ENCODE measurements at places on chromosomes 6 and 20.

- no peak for DNase-seq
Observed at GRCh38 chr20:4876301-4876700, 125.0 kb downstream of the SLC23A2 start.

DNA sequence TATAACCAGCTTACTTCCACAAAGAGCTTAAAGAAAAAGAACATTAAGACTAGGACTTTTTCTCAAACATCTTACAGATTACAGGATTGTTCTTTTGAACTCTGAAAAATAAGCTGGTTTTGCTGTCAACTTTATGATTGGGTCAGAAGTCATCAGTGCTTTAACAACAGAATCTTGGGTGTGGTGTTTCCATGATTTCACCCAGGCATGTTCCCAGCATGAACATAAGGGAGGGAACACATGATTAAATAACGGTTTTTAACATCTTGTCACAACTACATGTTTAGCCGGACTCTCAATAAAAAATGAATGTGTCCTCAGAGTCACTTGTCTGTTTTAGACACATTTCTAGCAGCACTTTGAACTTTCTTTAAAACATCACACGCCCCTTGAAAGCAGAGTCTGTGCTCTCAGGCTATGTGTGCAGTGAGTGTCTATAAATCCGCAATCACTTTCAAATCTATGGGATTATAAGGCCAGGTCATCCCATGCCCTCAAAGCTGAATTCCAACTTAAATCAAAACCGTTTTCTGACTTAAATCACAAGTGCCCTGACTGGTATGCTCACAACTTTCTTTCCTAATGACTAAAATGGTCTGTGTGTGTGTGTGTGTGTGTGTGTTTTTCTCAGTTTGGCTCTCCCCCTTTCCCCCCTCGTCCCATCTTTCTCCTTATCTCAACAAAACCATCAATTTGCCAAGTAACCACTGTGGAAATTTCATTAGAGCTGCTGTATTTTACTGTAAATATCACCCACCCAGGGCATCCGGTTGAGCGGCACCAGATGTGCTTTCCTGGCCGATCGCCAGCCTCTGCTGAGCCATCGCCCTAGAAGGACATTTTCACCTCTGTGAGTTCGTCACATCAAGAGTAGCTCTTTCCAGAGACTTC, 216.8 kb upstream of the DTNBP1 start:
- no peak for DNase-seq

GRCh38 chr6:54217018-54217417, 91.2 kb upstream of the TINAG start:
- DNase-seq = no peak

- peak; percentile 61 for DNase-seq
Observed at GRCh38 chr6:24205020-24205492, 79.0 kb downstream of the NRSN1 start.

GRCh38 chr6:20112241-20112640, 100.0 kb downstream of the MBOAT1 start:
- no peak for DNase-seq

DNA sequence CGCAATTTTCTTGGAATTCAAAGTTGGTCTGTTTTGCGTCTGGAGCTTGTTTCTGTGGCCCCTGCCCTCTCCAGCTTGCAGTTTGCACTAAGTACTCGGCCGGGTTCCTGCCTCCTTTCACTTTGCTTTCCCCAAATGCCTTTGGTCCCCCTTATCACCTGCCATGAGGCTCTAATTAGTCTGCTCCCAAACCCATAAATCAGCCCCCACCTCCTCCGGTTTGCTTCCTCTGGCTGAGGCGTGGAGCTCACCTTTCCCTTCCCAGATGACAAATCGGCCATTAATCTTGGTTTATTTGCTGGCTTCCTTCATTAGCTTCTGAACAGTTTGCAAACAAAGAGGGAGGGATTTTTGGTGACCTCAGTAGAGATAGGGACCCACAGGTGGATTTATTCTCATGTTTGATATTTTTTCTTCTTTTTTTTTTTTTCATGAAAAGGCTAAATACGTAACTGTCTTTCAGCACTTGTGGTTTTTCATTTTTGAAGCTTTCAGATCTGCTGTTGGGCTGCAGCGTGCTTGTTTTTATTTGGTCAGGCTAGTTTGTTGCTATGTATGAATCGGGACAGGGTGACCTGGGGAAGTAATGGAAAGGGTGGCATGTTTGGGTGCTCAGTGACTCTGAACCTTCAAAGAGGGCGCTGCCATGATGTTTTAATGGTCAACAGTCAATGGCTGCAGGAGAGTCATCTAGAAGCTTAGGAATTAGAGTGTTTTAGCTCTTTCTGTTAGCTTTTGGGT, 121.7 kb upstream of the JAG1 start:
- DNase-seq = no peak

GRCh38 chr6:146855889-146856288, 257.1 kb downstream of the ADGB start:
- DNase-seq = no peak

DNA sequence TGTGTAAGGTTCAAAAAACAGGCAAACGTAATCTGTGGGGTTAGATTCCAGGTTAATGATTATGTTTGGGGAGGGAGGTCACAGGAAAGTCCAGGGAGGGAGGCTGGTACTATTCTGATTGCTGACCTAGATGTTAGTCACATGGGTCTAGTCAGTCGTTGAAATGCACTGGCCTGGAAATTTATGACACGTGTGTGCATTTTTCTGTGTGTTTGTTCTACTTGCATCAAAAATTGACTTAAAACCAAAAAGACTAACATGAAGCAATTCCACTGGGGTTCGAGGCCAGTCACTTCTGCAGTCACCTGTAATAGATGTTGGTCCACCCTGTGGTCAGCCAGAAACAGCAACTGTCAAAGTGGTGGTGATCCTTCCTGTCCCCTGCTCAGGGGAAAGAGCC, 104.2 kb upstream of the MLN start:
- no peak for DNase-seq

DNA sequence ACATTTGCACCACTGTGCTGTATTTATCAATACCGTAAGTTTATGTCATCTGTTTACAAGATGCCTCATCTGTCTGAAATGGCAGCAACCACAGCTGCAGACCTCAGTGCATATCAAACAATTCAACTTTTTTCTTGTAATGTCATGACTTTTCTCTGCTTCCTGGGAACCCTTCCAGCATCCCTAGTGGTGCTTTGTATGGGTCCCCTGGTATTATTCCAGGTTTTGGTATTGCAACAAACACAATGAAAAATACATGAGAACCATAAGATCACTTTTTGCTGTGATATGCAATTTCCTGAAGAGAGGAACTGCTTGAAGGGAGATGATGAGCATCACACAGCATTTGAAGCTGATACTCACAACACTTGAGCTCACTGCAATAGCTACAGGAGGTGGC, 12.0 kb upstream of the TXNDC5 start:
- no peak for DNase-seq

DNA sequence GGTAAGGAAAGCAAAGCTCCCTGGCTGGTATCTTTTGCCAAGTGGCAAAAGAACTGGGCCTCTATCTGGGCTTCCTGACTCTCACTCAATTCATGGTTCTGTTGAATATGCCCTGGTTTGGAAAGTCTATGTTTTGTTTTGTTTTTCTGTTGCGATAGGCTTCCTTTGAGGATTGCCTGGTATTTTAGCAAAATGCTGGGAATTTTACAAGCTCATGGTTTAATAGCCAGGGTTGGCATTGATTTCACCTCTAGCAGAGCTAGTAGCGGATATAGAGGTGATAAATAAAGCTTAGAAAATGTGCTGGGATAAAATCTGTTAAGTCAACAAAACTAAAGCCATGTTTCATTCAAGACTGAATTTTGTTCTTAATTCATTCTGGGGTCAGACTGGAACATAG, 109.9 kb downstream of the RNF144B start:
- no peak for DNase-seq

DNA sequence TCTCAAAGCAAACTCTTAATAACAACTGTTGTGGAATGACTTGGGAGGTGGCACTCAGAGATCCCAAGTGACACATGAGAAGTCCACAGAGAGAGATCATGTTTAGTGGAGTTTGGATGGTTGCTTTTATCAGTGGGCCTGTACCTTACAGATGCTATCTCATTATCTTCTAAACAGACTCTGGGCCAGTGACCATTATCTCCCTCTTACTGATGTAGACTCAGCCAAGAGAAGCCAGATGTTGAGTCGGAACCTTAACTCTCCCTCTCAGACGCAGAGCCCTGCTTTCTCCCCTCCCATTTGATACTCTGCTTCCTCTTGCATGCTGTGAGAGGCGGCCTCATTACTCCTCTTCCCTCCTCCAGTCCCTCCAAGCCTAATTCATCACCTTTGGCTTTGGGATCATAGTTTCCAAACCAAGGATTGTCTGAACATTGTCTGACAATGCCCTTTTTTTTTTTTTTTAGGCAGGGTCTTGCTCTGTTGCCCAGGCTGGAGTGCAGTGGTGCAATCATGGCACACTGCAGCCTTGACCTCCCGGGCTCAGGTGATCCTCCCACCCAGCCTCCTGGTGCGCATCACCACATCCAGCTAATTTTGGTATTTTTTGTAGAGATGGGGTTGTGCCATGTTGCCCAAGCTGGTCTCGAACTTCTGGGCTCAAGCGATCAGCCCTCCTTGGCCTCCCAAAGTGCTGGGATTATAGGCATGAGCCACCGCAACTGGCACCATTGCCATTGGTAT, 4.5 kb upstream of the DDR1 start:
- DNase-seq = no peak

DNA sequence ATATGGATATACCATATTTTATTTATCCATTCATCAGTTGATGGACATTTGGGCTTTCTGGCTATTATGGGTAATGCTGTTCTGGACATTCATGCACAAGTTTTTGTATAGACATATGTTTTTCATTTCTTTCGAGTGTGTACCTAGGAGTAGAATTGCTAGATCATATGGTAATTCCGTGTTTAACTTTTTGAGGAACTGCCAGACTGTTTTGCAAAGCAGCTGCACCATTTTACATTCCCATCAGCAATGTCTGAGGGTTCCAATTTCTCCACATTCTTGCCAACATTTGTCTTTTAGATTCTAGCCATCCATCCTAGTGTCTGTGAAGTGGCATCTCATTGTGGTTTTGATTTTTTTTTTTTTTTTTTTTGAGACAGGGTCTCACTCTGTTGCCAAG, 20.8 kb downstream of the SRC start:
- no peak for DNase-seq

- DNase-seq = no peak
Observed at GRCh38 chr20:33158637-33159385, 9.1 kb upstream of the BPIFA2 start.

- no peak for DNase-seq
Observed at GRCh38 chr20:51368461-51369211, 173.9 kb downstream of the NFATC2 start.

- DNase-seq = no peak
Observed at GRCh38 chr6:138455746-138456400, 43.4 kb downstream of the NHSL1 start.

DNA sequence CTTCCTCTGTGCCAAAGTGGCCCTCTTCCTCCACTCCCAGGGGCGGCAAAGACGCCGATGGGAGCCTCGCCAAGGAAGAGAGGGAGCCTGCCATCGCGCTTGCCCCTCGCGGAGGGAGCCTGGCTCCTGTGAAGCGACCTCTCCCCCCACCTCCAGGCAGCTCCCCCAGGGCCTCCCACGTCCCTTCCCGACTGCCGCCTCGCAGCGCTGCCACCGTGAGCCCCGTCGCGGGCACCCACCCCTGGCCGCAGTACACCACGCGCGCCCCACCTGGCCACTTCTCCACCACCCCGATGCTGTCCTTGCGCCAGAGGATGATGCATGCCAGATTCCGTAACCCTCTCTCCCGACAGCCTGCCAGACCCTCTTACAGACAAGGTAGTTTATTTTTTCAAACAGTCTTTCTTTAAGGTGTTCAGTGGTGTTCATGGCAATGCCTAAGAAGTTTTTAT, 64.9 kb downstream of the FNDC1 start:
- DNase-seq = no peak

DNA sequence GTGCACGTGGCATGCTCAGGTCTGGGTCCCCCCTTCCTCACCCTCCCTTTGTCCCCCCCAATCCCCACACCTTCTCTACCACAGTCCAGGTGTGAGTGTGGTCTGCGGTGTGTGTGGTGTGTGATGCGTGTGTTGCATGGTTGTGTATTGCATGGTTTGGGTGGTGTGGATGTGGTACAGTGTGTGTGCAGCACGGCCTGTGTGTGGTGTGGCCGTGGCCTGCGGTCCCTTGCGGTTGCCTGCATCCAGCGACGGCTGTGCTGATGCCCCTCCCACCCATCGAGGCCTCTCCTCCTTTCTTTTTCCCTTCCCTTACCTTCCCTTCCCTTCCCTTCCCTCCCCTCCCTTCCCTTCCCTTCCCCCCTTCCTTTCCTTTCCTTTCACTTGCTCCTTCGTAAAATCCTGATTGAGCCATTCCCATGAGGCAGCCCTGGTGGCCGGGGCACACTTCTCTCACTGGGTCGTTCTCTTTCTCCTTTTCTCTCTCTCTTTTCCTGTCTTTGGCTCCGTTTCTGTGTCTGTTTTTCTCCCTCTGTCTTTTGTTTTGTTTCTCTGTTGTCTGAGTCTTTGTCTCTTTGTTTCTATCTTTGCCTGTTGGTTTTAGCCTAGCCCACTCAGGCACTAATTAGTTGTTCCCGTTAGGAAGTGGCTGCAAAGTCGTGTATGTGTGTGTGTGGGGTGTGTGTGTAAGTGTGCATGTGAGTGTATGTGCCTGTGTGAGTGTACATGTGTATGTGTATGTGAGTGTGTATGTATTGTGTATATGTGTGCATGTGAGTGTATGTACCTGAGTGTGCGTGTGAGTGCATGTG, 65.7 kb downstream of the SRC start:
- DNase-seq = peak; percentile 56

- no peak for DNase-seq
Observed at GRCh38 chr6:568085-568484, 88.8 kb downstream of the HUS1B start.

DNA sequence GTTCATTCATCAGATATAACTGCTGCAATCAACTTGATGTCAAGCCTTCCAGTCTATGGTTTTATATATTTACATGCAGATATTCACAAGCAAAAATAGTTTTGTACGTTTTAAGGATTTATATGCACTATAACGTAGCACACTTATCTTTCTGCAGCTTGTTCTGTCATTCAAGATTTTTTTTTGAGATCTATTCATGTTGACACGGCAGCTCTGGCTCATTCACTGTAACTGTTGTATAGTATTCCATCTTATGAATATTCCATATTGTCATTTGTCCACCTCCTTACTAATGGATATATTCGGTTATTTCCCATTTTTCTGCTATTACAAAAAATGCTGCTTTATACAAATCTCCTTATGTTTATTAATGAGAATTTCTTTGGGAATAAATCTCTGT, 13.2 kb downstream of the ELOVL2 start:
- DNase-seq = no peak

DNA sequence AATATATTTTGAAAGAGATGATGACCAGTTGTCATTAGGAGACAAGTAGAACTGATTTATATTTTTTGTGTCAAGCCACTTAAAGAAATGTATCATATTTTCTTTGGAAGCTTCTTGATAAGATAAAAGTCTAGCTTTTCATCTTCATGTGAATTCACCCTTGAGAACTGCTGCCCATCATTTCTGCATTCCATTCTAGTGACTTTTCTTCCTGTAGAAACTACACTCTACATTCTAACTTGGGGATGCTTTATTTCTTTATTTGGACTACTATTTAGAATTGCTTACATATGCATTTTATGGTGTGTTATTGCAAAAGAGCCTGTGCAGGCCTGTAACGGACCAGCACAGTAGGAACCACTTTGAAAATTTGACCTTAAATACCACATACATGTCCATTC, 335.0 kb upstream of the KCNQ5 start:
- no peak for DNase-seq

Measured in neural progenitor cell (in vitro differentiated cells).